Nucleus accumbens (tissue), 56 donors: ENCODE measurements at places on chromosomes 5 and 9.

GRCh38 chr5:132270335-132270665, 12.8 kb downstream of the PDLIM4 start:
- DNase-seq = no peak

GRCh38 chr9:26462751-26463150, 429.9 kb downstream of the CAAP1 start:
- no peak for DNase-seq

- no peak for DNase-seq
These were observed 22.3 kb downstream of the AQP3 start for GRCh38 chr9:33425128-33425533.

GRCh38 chr5:56172241-56172640, 60.9 kb downstream of the ANKRD55 start:
- DNase-seq = no peak

- DNase-seq = no peak
These were observed 14.2 kb downstream of the SLIT3 start for GRCh38 chr5:169286572-169287300.

- DNase-seq = no peak
These were observed 264.2 kb downstream of the CRB2 start for GRCh38 chr9:123620239-123620638.

- no peak for DNase-seq
These were observed 66.3 kb downstream of the PSAT1 start for GRCh38 chr9:78363221-78363620.

- DNase-seq = no peak
These were observed 2.1 kb downstream of the ANKRD33B start for GRCh38 chr5:10565785-10566542.

DNA sequence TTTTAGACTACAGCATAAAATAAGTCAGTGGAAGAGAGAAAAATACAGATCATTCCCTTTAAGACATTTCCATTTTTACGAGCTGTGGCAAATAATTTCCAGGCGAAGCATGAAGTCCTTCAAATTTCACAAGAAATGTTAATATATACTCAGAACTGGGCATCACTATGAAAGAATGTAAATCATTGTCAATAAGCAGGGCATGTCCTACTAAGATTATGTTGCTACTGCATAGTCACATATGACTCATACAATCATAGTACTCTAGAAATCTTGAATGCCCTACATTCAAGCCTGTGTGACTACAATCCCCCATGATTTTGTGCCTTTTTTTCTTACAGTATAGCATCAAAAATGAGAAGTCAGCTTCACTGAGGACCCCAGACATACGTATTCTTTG, 485.2 kb upstream of the FTMT start:
- no peak for DNase-seq

DNA sequence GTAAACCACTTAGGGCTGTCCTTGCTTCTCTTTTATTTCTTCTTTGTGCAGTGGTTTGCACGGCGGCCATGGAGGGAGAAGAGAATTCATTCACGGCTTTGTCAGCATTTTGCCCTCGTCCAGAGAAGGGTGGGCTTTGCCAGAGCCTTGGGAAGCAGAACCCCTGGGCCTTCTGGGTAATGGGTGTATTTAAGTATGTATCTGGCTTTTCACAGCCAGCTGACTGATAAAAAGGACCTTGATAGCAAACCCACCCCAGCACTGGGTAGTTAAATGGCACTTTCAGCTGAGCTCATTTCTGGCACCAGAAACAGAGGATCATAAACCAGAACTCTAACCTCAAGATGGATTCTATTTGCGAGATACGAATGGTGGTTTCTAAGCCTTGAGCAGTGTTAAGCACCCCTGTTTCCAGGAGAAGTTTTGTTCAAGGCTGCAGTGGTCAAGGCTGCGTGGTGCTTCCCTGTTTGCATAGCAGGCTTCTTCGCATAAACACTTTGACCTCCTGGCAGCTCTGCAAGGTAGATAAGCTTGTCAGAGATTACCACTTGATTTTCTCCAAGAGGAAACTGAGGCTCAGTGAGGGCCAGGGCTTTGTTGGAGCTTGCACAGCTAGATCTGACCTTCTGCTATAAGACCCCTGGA, 441.6 kb upstream of the KLF4 start:
- no peak for DNase-seq

- DNase-seq = no peak
These were observed 95.3 kb upstream of the ITGA2 start for GRCh38 chr5:52893863-52894262.

DNA sequence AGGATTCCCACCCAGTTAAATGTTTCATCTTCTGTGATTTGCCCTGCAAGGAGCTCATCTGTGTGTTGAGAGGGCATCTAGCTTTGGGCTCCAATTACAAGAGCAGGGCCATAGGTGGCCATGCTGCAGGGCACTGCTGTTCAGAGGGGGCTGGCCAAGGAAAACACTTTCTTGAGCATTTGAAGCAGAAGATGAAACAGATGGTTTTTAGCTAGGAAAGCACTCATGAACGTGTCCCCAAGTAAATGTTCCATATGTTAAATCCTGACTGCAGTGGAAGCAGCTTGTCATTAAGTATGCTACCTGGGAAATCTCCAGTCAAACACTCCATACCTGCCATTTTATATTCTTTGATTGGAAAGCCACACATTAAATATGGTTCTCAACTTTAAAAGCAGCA, 176.6 kb downstream of the FBXL7 start:
- DNase-seq = no peak

- peak; percentile 80 for DNase-seq
These were observed 13.2 kb downstream of the ATOX1 start for GRCh38 chr5:151745071-151745705.

DNA sequence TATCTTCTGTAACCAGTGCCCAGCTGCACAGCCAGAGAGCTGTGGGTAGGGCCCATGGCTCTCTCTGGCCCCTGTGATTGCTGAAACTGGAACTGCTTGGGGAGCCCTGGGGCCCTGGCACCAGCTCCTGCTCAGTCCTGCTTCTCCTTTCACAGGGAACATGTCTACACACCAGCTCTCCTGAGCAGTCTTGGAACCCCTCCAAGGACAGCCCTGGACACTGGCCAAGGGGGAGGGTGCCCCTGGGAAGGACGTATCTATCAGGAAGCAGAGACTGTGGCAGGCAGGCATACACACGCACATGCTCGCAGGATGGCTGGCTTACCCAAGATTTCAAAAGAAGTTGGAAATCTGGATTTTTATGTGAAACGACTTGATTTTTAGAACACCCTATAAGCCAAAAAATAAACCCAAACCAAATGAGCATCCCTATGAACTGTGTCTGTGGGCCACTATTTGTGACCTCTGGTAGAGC, 8.8 kb upstream of the TRAF1 start:
- DNase-seq = peak; percentile 82

- DNase-seq = no peak
These were observed 21.5 kb upstream of the NIPBL start for GRCh38 chr5:36855141-36855495.

DNA sequence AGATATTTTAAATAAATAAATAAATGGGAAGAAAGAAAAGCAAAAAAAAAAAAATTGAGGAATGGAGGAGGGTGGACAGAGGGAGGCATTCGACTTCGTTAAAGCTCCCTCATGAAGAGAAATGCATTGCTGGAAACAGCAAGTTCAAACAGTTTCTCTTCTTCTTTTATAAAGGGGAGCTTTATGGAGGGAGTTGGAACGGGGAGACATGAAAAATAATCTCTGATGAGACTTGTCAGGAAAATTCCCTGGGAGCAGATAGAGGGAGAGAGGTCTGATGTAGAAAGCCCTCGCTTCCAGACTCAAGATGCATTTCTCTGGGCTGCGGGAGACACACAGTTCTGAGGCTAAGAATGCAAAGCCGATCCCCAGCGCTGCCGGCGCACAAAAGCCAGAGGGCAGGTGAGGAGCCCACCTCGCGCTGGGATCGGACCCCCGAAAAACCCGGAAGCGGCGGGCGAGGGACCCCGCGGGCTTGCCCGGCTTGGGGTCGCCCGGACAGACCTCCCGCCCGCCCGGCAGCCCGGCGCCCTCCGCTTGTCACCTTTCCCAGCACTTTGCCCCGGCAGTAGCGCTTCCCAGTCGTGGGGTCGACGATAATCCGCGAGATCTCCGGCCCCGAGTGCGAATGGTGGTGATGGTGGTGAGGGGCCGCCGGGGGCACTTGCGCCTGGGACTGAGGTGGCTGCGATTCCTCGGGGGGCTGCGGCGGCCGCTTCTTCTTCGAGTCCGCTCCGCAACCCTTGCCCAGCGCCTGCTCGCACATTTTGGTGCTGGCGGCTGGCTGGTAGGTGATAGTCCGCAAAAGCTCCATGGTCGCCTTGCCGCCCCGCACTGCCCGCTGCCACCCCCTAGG, 512 bp downstream of the PLK2 start:
- DNase-seq = peak; percentile 31

DNA sequence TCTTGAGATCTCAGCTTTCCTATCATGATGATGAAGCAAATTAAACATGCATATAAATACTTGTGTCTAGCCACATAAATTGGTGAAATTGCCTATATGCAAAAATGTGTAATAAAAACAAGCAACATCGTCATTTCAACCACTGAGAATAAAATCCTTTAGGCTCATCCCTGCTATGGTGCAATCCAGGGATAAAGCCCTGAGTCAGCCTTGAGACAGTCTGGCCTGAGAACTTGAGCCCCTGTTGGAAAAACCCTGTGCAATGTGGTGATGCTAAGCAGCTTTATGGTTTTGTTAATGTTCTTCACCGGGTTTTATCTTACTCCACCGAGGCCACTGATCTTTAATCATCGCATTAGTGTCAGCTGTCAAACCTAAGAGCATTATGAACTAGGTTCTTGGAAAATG, 170.5 kb downstream of the DCP2 start:
- DNase-seq = no peak

GRCh38 chr9:93236541-93237206, 52.7 kb downstream of the WNK2 start:
- no peak for DNase-seq

DNA sequence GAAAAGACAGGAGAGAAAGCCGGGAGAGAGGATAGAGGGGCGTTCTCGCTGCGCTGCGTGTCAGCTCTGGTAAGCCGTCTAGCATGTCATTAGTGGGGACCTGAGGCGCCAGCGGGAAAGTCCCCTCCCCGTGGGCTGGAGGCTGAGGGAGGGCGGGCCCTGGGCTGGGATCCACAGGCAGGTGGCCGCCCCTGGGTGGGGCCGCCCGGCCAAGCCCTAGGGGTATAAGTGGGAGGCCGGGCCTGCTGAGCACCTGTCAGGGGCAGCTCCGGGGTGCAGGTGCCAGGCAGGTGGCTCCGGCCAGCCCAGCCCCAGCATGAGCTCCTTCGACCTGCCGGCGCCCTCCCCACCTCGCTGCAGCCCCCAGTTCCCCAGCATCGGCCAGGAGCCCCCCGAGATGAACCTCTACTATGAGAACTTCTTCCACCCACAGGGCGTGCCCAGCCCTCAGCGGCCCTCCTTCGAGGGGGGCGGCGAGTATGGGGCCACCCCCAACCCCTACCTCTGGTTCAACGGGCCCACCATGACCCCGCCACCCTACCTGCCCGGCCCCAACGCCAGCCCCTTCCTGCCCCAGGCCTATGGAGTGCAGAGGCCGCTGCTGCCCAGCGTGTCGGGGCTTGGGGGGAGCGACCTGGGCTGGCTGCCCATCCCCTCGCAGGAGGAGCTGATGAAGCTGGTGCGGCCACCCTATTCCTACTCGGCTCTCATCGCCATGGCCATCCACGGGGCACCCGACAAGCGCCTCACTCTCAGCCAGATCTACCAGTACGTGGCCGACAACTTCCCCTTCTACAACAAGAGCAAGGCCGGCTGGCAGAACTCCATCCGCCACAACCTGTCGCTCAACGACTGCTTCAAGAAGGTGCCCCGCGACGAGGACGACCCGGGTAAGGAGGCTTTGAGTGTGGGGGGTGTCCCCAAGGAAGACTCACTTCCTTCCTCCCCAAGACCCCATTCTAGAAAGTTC, at the start of gene FOXI1:
Gene FOXI1, plus strand, starts transcription at position 256 of the 970 bp plus-strand sequence. Its CDS starts 61 bp downstream, at position 317.
- no peak for DNase-seq

DNA sequence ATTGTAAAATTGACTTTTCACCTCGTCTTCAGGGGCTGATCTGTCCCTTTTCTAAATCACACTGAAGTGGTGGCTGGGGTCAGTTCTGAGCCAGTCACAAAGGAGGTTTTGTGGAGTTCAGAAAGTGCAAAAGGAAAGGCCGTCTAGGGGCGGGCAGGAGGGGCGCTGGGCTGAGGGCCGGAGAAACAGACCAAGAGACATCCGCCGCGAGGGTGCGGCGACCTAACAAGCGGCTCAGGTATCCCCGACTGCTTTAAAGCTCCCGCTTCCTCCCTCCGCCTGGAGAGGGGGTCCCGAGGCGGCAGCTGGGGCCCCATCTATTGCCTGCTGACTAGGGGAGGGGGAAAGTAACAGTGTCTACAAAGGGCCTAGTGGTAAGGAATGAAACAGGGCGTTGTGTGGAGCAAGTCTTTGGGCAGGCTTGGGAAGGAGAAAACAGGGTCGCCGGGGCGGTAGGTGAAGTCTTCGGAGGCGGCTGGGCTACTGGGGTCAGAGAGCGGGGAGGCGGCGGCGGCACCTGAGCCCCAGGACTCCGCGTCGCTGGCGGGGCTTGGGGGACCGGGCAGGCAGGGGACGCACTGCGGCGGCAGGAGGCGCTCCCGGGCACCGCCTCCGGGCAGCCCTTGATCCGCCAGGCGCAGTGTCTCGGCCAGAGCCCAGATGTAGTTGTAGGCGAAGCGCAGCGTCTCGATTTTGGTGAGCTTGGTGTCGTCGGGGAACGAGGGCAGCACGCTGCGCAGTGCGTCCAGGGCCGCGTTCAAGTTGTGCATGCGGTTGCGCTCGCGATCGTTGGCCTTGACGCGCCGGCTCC, 950 bp downstream of the NEUROG1 start:
- no peak for DNase-seq

- DNase-seq = no peak
These were observed 2.0 kb downstream of the IRF1 start for GRCh38 chr5:132488590-132488989.

- no peak for DNase-seq
These were observed 889.4 kb upstream of the SEMA6A start for GRCh38 chr5:117463881-117464570.

DNA sequence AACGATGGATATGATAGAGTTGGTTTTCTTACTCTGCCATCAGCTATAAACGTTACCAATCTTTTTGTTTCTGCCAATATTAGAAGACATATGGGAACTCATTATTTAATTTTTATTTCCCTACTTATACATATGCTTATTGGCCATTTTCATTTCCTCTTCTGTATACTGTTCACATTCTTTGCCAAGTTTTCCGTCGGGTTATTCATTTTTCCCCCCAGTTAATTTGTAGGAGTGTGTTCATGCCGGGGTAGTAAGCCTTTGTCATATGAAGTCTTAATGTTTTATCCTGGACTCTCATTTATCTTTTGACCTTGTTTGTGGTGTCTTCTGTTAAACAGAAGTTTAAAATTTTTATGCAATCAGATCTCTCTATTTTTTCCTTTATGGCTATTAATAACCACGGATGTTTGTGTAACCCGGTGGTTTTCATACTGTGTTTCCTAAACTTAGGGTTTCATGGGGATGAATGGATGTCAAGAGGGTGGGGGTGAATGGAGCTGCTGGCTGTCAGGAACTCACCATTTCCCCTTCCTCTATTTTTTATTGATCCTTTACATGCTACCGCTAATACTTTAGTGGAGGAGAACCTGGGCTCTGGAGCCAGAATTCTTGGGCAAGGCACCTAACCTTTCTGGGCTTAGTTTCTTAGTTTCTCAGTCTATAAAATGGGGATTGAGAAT, 42.5 kb upstream of the PPARGC1B start:
- no peak for DNase-seq
